Hematopoietic multipotent progenitor cell treated with erythropoietin and hydrocortisone succinate and interleukin-3 and kit ligand, for 15 days (in vitro differentiated cells): ENCODE measurements at places on chromosomes 3 and 15.

DNA sequence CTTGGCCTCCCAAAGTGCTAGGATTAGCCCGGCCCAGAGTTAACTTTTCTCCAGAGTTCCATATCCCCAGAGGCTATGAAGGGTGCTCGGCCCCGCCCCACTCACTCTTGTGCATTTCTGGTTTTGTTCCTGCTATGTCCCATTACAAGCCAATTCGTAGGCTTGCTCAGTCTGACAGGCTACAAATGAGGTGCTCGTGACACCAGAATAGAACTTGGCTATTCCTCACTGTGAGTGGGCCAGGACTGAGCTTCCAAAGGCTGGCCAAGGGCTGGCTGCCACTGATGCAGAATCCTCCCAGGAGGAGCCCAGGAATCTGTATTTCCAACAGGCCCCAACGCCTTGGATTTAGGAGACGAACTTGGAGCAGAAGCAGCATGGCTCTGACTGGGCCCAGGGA is 282.7 kb upstream of the C2CD4B start:
- DNase-seq = no peak

DNA sequence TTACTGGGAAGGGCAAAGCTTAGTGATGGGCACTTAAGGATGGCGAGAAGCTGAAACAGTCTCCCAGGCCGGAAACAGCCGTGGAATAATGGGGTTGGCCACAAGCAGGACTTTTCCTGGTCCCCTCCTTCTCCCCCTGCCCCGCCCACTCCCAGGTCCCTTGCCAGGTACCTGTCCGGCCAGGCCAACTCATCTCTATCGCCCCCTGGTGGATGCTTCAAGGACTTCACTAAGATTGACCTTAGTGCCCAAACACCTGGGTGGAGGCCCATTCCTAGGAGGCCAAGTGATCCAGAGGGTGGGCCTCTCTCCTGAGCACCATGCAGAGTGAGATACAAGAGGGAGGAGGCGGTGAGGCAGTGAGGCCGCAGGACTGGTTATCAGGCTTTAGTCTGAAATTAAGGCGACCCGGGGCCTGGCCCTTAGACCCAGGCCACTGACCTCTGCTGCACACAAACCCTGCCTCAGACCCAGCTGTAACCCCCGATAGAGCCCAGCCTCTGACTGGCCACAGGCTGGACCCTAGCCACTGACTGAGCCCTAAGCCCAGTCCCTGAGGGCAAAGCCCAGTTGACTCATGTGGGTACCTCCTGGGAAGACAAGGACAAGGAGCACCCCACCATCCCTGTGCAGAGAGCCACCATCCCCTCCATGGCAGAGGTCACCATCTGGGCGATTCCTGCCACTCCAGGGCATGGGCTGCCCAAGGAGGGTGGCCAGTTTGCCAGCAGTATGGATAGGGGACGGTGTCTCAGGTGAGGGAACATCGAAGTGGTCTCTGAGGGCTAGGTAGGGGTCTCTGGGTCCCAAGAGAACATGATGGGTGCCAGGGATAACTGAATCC is 37.6 kb downstream of the VIPR1 start:
- DNase-seq = peak; percentile 74

GRCh38 chr3:177792311-177793030 is 595.2 kb upstream of the TBL1XR1 start:
- DNase-seq = no peak

DNA sequence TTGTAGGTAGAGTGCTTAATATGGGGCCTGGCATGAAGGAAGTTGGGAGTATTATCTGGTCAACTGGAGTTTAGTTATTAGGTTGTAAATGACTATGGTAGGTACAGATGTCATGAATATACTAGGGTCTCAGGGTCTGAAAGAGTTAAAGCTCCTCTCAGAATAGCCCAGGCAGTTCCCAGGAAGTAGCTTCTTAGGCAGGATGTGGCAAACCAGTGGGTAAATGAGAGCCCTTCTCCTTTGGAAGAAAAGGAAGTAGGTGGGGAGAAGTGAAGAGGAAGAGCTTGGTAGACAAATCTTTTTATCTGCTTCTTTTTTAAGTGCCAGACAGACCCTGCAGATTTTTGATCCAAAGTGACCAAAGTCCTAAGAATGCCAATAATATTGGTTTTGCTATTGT is 24.5 kb downstream of the MAP2K1 start:
- no peak for DNase-seq

DNA sequence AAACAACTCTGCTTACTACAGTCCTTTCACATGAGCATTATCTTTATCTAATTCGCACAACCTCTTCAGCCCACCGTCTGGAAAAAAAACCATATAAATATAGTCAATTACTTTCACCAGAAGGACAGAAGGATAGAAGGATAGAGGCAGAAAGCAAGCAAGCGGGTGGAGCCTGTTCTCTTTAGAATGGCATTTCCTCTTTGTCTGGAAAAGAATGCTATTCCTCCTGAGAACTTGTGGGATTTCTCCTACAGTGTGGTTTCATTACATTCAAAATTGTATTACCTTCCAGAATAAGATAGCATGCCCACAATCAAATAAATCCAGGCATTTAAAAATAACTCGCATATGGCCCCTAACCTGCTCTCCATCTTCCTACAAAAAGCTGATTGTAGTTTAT is 23.1 kb downstream of the SLC30A4 start:
- DNase-seq = no peak

GRCh38 chr15:51424780-51425179 is 83.3 kb downstream of the GLDN start:
- no peak for DNase-seq

DNA sequence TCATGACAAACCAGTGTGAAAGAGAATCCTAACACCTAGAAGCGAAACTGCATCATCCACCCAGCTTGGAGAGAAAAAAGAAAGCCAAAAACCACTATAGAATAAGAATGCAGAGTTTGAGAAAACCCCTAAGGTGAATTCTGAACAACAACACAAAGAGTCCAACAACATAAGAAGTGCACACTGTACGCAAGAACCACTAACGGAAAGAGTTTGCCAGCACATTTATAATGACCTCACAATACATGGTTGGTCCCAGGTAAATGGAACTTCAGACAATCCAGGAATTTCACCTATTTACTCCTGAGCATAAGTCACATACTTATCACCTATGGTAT is 128.3 kb upstream of the BHLHE40 start:
- DNase-seq = no peak

DNA sequence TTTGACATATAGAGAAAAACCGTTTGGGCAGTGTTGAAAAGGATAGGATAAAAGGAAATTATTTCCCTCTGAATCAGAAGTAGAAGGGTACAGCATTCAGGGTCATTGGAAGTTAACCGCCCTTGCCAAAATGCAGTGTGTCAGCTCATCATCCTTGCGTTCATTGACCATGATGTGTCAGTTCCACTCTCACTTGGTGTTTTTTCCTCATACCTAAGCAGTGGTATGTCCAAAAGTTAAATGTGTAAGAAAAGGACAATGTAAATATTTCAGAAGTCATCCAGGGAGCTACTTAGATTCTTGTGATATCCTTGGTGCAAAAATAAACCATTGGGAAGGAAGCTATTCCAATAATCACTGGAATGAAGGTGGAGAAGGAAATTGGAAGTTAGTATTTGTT is 50.7 kb downstream of the MAP6D1 start:
- no peak for DNase-seq
